ENCODE measurements at places on chromosomes 2 and 18.

- DNase-seq = no peak
Observed at GRCh38 chr2:187307606-187308005, 140.4 kb downstream of the CALCRL start.

GRCh38 chr2:217863883-217864282 lies 138.9 kb downstream of the TNS1 start:
- no peak for DNase-seq

GRCh38 chr2:70226781-70227180 lies 21.6 kb downstream of the TIA1 start:
- no peak for DNase-seq

GRCh38 chr2:66412874-66413273 lies 22.1 kb upstream of the MEIS1 start:
- DNase-seq = no peak

DNA sequence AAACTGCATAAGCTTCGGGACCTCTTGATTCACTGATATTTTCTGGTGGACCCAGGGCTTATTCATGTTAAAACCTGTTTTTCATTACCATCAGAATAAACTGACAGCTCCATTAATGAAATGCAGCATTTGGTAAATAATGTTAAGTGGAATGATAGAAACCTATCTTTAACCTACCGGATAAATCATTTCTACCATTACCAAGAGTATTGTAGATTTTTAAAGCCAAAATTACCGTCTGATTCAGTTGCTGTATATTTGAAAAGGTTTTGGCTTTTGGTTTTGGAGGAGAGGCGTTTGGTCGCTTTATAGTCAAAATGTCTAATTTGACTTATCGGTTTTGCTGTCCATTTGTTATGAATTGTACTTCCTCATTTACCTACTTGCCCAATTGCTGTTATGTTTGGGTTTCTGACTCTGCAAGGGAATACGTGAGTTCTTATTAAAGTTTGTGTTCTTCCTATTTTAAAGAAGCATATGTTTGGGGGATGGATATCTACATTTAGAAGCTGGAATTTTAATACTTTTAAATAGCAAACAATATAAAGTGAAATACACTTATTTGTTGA lies 1.0 kb upstream of the CUL3 start:
- no peak for DNase-seq

DNA sequence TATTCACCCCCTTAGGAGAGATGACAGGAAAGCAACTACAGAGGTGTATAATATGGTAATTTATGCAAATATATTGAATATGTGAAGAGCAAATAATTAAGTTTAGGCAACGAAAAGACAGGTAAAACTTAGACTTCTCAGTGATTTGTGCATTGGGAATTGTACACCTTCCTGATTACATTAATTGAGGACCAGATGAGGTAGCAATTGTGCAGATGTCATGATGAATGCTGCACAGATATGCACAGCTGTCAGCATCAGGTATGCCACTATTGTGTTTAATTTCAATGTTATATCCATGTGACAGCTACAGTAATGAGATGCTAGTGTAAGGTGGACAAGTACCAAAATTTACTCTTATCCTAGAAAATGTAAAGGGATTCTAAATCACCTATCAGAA lies 267.2 kb upstream of the FSIP2 start:
- no peak for DNase-seq

DNA sequence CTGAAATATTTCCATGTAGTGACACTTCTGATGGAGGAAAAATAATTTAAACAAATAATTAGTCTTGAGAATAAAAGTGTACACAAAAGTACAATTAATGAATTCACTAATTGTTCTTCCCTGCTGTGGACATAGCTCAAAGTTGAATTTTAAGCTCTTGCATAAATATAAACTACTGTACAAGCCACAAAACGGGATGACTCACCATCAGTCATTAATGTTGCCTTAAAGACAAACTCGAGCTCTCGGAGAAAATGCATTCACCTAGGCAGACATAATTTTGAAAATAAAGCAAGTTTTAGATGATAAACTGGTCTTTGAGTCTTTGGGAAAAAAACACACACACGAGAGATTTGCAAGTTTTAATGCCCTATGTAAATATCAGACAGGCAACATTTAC lies 436.4 kb downstream of the ZNF521 start:
- peak; percentile 22 for DNase-seq

DNA sequence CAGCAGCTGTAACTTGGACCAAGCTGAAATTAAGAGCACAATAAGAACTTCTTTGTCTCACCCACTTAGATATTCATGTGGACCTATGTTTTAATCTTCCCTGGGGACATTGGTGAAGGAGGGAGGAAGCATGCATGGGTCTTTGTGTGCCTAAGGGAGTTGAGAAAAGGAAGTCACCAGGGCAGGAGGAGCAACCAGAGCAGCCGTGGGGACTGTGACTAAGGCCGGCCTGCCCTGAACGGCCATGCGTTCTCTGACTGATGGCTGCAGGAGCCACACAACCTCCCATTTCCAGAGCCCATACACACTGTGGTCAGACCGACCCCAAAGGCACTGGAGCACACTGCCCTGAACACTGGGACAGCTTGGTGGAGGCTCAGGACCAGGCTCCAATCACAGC lies 43.7 kb upstream of the SLC35G4 start:
- DNase-seq = no peak

DNA sequence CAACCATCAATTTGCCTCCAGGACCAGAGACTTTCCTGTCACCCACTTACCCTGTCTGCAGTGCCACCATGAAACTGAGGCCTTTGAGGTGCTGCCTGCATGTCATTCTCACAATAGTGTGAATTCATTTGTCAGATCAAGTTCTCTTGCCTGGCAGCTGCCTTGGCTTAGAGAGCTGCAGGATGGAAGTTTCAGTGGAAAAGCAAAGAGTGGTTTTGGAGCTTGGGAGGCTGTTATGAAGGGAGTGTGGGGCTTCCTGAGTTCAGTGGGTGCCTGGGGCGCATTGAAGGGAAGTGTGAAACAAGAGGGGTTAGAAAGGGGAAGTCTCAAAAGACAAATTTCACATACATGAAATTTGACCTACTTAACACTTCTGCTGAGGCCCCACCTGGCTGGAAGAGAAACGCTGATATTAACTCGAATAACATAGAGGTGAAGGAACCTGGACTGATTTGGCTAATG lies 7.9 kb upstream of the LBH start:
- DNase-seq = no peak

DNA sequence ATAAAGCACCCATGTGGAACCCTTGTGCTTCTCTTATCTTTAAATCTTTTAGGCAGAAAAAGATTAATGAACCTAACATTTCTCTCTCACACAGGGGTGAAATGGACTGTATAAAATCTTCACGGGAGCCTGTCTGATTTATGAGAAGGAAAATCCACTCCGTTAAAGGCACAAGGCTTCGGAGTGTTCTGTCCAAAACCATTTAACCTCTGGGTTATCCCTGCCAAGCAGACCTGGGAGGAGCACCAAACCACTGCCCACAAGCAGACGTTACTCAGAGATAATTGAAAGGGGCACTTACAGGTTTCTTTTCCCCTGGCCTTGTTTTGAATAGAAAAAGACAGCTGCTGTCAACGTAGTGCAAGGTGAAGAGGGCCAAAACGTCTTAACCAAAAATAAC lies 184.4 kb upstream of the DOK6 start:
- no peak for DNase-seq

DNA sequence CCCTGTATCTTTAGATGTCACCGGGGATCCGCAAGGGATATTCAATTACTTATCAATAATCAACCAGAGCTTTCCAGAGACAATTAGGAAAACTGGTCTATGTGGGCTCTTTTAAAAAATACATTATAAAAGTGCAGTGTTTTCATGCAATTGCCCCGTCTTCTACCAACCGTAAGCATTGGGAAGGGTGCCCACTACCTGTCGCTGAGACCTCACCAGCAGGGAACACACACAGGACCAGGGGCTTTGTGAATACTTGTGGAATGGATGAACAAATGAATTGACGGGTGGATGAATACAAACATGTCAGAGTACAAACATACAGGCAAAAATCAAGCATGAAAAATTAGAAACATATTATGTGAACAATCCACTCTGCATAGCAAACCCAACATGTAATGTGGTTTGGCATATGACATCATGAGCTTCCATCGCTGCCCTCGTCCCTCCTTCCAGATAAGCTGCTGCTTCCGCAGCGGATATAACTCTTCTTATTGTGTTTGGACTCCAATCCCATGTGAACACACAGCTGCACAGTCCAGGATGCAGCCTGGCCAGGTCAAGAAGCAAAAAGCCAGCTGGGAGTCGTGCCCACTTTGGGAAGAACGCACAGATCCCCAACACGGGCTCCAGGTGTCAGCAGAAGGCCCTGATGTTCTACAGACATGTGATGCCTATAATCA lies 5.3 kb downstream of the FHL2 start:
- DNase-seq = no peak

- DNase-seq = peak; percentile 88
Observed at GRCh38 chr2:14632133-14632936, at the start of gene LRATD1. Gene LRATD1 (plus strand): TSS chr2:14632717. CDS start chr2:14633980, 1,263 bp downstream.

DNA sequence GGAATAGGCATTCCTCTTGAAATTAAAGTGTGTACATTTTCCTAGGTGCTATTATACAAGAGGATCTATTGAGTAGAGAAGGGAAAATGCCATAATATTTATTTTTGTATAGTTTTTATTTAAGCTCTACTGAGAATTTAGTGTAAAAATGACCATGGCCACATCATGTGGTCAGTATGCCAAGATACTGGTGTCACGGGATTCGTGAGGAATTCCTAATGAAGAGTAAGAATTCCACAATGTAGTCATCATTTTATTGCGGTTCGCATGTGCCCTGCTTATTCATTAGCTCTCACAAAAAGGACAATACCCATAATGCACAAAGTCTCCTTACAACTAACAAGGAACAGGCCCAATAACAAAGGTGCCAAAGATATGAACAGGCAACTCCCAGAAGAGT lies 39.3 kb upstream of the PARD3B start:
- DNase-seq = no peak

DNA sequence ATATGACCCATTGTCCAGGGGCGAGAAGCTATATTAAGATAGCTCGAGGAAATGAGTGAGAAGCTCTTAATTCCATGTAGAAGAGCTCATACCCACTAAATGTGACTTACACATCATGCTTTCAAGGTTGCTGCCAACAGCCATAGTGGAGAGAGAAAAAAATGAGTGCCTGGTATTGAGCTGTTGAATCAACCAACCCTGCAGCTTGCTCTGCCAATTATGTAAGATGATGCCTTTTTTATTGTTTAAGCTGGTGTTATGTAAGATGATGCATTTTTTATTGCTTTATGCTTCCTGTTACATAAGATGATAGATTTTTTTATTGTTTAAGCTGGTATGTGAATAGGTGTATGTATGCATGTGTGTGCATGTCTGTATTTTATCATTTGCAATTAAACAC lies 228.2 kb downstream of the CCDC178 start:
- no peak for DNase-seq

GRCh38 chr2:230658577-230658876 lies 54.1 kb upstream of the CAB39 start:
- no peak for DNase-seq

DNA sequence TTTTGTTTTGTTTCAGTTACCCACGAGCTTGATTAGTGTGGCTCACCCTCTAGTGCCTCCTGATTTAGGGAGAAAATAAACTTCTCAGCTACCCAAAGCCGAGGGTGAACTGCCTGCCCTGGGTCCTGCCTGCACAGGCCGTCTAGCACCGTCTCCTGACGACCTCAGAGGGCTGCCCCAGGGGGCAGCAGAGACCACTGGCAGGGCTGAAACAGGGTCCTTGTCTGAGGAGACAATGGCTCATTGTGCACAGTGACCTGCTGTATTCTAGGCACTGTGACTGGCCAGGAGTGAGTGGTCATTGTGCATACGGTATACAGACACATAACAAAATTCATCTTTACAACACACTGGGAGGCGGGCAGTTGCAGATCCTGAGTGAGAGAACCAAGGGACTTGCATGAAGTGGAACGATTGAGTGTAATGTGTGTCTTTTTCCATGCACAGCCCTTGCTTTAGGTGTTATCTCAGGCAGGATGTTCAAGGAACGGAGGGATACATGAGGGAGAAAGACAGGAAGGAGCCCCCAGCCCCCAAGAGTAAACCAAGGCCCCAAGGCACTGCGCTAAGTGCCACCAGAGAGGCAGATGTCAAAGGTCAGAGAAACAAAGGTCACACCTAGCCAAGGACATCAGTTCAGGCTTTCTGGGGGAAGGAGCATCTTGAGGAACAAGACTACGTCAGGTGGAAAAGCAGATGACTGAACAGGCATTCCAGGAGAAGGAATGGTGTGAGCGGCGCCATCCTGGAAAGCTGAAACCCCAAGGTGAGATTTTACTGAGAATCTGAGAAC lies 421.3 kb downstream of the LPIN1 start:
- DNase-seq = no peak

- DNase-seq = no peak
Observed at GRCh38 chr2:28707592-28707991, 44.0 kb upstream of the PPP1CB start.

GRCh38 chr18:75198036-75198435 lies 10.9 kb downstream of the PTGR3 start:
- no peak for DNase-seq

GRCh38 chr2:102438578-102438977 lies 15.6 kb downstream of the IL18RAP start:
- no peak for DNase-seq

DNA sequence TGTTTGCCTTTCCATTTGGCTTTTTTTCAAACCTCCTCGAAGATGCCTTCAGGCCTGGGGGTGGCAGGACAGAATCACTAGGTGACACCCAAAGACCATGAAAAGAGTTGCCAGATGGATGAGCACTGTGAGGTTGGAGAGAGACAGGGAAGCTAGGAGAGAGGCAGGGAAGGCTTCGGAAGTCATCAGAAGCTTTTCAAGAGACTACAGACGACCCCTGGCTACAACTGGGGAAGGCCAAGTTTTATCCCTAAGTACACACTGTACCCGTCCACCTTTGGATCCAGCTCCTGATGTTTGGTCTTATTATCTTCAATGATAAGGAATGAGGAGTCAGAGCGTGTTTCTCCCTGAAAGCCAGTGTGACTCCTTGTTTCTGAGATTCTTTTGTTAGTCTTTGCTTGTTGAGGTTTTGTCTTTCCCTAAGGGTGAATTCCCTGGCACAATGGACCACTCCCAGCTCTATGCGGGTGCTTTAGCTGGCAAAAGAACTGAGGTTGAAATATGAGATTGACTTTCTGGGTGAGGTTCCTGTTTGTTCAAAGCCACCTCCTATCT lies 33.4 kb upstream of the SLC9A2 start:
- no peak for DNase-seq

GRCh38 chr2:46815121-46815802 lies 100.3 kb downstream of the MCFD2 start:
- no peak for DNase-seq

DNA sequence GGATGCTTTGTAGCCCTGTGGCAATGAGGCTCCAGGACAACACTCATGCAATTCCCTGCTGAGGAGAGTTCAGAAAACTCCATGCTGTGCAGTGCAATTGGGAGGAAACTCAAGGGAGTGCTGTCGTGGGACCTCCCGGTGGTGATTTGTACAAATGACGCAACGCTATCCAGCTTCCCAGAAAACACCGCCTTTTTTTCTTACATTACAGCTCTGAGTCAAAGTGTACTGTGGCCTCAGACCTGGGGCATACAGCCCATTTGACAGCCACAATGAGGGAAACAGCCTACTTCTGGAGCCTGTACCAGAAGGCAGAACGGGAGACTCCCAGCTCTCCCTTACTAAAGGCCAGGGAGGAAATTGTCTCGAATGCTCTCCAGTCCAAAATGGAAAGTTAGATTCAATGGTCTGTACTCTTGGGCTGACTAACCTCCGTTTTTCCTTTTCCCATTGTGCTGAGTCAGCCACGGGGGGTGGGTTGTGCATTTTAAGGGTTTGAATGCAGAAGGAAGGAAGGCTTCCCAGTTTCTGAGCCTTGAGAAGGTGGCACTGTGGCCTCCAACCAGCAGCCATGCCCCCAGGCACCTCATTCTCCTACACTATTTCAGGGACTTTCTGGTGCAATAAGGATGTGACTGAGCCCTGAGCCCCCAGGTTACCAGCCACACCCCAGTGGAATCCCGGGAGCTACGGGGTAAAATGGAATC lies 16.4 kb upstream of the CYP1B1 start:
- DNase-seq = no peak
